ENCODE measurements at places on chromosomes 12 and 14. TPM values are rescaled to one million over a fixed set of nuclear protein-coding genes. Genes with fewer than 3 reads are reported as not detected.

DNA sequence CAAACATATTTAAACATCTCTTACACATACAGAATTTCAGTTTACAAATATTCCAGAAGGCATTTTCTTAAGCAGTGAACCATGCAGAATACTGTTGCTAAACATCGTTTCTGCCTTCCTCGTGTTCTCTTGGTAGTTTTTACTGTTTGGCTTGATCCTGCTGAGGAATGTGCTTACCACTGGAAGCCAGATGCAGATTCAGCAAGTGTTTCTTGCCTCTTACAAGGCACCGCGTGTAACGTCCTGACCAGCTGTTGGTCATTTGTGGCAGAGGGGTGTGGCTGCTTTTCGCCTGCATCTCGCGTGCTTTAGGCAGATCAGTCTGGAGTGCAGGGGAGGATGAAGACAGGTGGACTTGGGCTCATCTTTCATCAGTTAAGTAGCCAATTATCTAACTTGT is 12.4 kb downstream of the EIF2B1 start:
- DNase-seq, result no peak

GRCh38 chr14:32330351-32331111 is 1.4 kb downstream of the AKAP6 start:
- no peak for DNase-seq

- DNase-seq, result no peak
Measured at GRCh38 chr12:45362291-45362690, 146.4 kb downstream of the ANO6 start.

DNA sequence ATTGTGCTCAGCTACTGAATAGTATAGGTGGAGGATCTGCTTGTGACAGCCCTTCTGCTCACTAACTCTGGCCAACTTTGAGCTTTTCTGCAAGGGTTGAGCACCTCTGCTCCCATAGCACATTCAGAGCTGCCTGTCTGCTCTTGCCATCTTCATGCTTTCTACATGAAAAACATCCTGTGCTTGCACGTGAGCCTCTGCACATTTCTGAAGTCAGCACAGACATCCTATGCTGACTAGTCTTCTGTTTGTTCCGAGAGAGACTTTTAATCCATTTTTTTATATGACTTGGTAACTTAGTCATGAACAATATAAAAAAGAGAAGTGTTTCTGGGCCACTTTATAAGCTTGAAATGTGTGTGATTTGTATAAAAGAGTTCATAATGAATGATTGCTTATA is 969.3 kb downstream of the TMTC2 start:
- no peak for DNase-seq

DNA sequence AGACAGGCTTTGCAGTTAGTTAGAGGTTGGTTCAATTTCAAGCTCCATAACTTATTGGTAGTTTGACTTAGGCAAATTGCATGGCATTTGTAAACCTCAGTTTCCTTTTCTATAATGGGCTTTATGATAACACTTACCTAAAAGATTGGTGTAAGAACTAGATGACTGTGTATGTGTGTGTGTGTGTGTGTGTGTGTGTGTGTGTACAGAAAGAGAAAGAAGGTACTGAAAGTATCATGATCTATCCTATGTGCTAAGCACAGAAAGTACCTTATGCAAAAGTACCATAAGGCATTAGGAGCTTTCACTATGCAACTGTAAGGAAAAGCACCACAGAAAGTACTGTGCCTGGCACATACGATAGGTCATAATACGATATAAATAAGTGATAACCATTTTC is 304.3 kb upstream of the KITLG start:
- DNase-seq, result no peak

- no peak for DNase-seq
Measured at GRCh38 chr12:3175238-3175637, 98.1 kb downstream of the TSPAN9 start.

- DNase-seq, result no peak
Measured at GRCh38 chr12:102958073-102958829, 777 bp downstream of the ASCL1 start.

DNA sequence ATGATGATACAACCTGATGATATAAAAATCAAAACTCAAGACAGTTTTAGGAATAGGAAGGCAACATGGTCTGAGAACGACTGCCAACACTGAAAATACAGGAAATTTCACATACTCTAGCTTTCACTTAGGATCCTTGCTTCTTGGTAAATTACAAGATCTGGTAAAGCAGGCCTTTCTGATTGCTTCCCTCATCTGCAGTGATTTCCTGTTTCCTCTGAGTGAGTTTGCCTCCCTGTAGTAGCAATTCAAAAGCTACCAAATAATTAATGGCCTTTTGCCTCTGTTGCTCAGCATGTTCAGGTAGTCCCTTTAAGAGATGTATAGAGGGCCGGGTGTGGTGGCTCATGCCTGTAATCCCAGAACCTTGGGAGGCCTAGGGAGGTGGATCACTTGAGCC is 2.0 kb upstream of the IRAK3 start:
- no peak for DNase-seq

GRCh38 chr12:14989790-14990189 is 16.9 kb downstream of the PDE6H start:
- no peak for DNase-seq

- no peak for DNase-seq
Measured at GRCh38 chr12:817941-818600, 65.7 kb downstream of the WNK1 start.

DNA sequence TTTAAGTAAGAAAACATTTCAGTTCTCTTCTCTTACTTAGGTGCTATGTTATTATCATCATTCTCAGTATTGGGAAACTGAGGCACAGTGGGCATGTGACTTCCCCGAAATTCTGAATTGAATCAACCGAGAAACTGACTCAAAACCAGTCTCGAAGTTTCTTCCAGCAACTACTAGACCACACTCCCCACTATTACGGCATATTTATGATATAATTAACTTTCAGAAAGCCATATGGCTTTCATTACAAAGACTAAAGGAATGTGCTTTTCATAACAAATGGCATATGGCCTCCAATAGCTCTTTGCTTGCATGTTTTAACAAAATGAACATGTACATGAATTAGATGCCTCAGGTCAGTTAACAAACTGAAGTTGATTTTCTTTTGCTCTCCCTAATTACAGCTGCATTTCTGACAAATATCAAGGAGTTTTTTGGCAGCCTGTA is 182.9 kb upstream of the SLC38A2 start:
- no peak for DNase-seq

- DNase-seq, result no peak
Measured at GRCh38 chr14:57835766-57836165, 30.1 kb downstream of the SLC35F4 start.

DNA sequence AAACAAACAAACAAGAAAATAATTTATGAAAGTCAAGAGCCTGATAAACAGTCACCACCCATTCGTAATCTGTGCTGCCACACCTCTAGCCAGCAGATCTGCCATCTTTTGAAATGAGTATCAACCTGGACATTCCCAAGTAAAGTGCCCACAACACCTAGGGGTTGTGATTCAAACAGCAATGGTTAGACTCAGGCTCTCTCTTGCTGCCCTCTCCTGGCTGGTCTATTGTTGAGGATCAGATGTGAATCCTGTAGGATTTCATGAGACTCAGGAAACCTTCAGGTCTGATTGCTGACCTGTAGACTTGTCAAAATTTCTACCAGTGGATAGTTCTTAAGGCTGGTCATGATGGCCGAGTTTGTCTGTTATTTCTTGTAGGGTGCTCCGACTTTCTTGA is 26.8 kb downstream of the DGLUCY start:
- no peak for DNase-seq

DNA sequence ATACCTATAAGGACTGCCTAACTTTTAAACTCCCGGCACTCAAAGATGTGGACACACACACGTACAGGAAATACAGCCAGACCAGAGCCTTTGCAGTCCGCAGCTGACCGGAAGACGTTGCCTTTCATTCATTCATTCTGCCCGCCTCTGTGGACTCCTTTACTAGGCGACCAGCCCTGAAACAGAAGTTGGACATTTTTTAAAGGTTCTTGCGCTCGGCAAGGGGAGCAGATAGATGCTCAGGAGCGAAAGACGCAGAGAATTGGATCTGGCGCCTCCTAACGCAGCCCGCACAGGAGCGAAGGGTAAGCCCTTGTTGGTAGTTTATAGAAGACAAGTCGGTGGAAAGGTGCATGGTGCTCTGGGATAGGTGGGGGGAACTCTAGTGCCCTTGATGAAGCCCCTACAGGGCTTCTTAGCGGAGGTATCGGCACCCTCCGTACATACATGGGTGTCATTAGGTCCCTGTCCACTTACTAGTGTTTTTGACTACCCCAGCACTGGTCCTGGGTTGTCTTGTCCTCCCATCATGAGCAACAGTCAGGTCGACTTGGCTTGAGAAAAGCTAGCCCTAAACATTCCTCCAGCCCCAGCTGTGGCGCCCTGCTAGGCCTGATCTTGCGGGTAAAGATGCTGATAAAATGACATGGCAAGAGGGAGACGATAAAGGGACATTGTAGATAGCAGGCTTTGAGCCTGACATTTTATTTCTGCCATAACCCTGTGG is at the start of gene KDM2B:
TSS of gene KDM2B (minus strand) at position 65 of the 727 bp plus-strand sequence. CDS start 112 bp downstream, outside the sequence.
- peak; percentile 41 for DNase-seq

- no peak for DNase-seq
Measured at GRCh38 chr14:23486036-23486435, 16.5 kb downstream of the NGDN start.

- DNase-seq, result no peak
Measured at GRCh38 chr14:97056086-97056485, 258.9 kb downstream of the VRK1 start.

GRCh38 chr12:116090516-116090915 is 187.0 kb downstream of the MED13L start:
- no peak for DNase-seq

DNA sequence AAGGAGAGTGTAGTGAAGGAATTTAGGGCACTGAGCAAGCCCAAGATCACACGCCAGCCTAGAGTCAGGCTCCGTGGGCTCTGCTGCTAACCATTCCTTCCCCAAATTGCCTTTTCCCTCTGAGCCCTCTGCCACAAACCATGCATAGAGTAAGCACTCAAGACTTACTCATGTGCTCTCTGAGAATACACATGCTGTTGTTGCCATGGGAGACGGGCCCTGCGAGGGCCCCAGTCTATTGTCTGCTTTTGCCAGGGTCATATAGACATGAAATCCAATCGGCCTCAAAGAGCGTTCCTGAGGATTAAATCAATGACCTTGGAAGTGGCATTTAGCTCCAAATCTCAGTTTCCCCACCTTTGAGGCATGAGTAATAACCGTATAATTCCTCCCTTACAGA is 48.7 kb upstream of the WSCD2 start:
- no peak for DNase-seq

GRCh38 chr12:89391726-89392336 is 39.5 kb upstream of the DUSP6 start:
- DNase-seq, result no peak

DNA sequence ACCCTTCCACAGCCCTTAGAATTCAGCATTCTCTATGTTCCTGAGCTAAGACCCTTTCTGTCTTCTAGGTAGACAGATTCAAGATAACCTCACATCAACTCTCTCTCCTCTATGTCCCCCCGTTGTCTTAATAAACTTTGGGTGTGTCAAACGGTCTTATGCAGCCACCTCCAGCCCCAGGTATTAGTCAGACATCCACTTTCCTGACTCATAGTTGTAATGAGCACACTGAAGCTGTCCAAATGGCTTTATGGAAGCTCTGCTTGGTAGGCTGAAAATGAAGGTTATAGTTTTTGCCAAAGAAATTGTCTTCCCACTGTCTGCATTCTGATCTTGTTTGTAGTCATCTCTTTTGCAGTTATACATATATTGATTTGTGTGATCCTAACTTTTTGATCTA is 482.0 kb downstream of the RMST start:
- DNase-seq, result no peak

- DNase-seq, result no peak
Measured at GRCh38 chr12:97924122-97924521, 461.5 kb downstream of the RMST start.

GRCh38 chr14:27243365-27243764 is 645.5 kb upstream of the NOVA1 start:
- no peak for DNase-seq

DNA sequence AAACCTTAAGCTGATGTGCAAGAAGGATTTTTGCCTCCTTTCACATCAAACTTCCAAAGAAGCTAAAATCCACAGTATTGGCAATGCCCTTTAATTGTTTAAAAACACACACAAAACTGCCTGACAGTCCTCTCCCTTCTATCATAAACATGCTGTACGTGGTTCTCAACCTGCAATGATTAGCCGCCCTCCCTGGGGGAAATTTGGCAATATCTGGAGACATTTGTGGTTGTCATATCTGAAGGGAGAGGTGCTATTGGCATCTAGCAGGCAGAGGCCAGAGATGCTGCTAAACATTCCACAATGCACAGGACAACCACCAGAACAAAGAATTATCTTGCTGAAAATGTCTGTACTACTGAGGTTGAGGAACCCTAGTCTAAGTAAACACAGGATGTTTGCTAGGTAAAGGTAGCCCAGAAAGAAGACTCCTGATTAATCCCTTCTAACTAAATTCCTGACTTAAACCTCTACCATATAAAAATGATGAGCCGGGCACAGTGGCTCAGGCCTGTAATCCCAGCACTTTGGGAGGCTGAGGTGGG is 1.2 kb downstream of the ACOT6 start:
- no peak for DNase-seq

DNA sequence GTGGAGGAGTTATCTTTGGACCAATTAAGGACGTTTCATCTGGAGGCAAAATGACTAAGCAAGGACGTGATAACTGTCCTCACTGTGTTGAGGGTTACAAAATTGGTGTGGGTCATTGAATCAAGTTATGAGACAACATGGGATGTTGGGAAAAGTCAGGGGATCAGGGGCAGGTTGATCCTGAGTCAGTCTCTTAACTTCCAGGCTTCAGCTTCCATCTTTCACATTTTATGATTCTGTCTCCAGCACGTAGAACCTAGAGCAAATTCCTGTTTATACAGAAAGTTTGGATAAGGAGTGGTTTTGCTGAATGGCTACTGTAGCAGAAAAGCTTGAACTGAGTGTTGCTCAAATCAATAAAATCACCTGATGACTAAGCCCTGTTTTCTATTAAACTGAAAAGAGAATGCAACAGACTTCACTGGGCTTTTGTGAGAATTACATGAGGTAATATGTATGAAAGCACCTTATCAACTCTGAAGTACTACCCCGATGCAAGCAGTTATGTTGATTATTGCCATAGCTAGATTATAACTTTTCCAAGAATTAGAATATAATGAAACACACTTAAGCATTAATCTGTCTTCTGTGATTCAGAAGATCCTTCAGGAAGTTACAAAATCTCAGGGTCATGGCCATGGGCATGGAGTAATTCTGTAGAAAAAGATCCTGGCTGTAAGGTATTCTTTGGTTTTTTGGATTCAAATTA is 184.8 kb downstream of the ETV6 start:
- no peak for DNase-seq

GRCh38 chr14:69398818-69399210 is 322 bp downstream of the SLC39A9 start:
- no peak for DNase-seq

The MAP3K9 gene
- 11.4 TPM for total RNA-seq

The FOXN4 gene
- under 0.01 TPM for total RNA-seq

The DYRK2 gene
- 88.5 TPM for total RNA-seq

The LHX5 gene
- total RNA-seq, result 0.41 TPM

The TBC1D30 gene
- 59.1 TPM for total RNA-seq

The CD69 gene
- not detected for total RNA-seq

The DERA gene
- total RNA-seq, result 22.4 TPM

The ZC2HC1C gene
- 2.4 TPM for total RNA-seq

The PTGER2 gene
- under 0.01 TPM for total RNA-seq

The WNT5B gene
- total RNA-seq, result 22.0 TPM

The TAS2R14 gene
- total RNA-seq, result 5.3 TPM

All from frontal cortex (tissue), 4 donors.